NCI-H146 (cell line): ENCODE measurements at places on chromosomes 16 and 17.

- no peak for DNase-seq
Measured at GRCh38 chr17:40019140-40019991, 4.1 kb downstream of the CSF3 start.

DNA sequence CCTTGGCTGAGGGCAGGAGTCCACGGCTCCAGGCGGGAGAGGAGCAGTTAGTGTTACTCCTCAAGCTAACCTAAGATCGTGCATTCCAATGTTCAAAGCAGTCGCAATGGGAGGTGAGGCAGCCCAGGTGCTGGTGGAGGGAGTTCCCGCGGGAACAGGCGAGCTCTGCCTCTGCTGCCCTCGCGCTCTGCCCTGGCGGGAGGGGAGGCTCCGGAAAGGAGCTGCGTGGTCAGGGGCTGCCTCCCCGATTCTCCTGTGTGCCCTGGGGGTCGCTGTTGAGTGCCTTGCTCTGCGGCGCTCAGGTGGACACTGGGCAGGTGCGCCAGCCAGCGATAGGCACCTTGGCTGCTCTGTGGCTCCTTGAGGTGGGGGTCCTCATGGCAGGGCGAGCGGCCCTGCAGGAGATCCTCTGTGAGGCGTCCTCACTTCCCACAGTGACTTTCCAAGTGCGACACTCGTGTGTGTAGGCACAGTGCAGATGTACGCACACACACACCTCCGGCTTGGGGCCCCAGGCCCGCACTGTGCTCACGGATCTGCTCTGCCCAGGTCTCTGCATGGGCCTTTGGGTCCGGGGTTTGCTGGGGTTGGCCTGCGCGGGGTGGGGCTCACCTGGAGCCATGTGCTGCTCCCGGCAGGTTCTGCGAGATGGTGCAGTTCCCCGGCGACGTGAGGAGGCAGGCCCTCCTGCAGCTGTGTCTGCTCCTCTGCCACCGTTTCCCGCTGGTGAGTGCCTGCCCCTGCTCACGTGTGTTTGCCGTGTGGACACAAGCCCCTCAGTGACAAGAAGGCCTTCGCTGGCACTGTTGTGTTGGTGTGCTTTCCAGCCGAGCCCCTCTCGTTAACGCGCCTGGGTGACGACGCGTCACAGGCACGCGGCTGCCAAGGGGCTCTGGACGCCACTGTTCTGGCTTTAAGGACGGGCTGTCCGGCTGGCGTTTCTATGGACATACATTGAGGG lies 97.9 kb upstream of the ZNF750 start:
- no peak for DNase-seq

DNA sequence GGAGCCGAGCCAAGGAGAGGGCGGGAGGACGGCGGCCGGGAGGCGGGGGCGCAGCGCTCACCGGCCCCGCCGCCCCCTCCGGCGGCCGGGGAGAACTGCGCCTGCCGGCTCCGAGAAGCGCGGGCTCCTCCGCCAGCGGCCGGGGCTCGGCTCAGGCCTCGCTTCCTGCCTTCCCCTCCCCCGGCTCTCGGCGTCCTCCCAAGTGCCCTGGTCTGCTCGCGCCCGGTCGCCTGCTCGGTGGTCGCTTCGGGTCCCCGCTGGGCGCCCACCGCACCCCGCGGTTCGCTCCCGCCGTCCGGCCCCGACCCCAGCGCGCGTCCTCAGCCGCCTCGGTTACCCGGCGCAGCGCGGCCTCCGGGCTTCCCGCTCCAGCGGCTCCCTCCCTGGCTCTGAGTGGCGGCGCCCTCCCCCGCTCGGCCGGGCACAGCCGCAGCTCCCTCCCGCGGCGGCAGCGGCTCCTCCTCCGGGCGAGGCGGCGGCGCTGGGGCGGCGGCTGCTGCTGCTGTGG lies 313 bp downstream of the UBTF start:
- DNase-seq = peak; percentile 64

DNA sequence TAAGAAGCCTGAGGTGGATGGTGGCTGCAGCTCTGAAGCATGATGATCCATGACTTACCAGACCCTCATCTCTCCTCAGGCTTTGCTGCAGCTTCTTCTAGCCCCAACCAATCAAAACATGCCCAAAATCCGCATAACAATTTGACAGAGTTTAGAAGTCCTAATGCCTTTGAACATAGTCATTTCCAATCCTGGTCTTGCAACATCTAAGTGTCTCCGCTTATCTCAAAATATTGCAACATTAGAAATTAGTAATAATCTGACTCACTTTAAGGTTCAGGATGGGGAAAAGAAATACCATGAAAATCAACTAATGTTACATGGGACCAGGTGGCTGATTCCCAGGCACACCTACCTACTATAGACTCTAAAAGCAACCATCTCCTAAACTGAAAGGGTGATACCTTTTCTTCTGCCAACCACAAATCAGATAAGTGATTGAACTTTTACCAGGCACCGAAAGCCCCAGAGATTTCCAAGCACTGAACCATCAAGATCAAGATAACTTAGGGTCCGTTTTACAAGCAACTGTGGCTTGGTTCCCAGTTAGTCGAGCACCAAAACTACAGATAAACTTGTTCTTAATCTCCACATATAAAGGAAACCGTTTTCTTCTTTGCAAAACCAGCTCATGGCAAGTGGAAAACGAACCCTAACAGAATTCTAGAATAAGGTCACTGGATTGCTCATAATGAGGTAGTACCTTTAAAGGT lies 14.0 kb downstream of the ERN1 start:
- no peak for DNase-seq

GRCh38 chr17:50257676-50258224 lies 16.5 kb upstream of the TMEM92 start:
- DNase-seq = no peak
